A549 treated with GW870086 at 1 μM for 4 hours (cell line): ENCODE measurements at places on chromosomes 5 and 9. TPM values are rescaled to one million over a fixed set of nuclear protein-coding genes. Genes with fewer than 3 reads are reported as not detected.

SLC22A4 gene
- total RNA-seq, result 3.5 to 6.1 TPM (median 5.1 TPM) in 5 replicates

FABP6 gene
- 0.49 to 1.5 TPM (median 0.81 TPM) in 5 replicates for total RNA-seq

ADRA1B gene
- total RNA-seq, result 13.8 to 16.9 TPM (median 15.9 TPM) in 5 replicates

SPATA31A5 gene
- total RNA-seq, result not detected in 5 replicates

ELOVL7 gene
- total RNA-seq, result 8.3 to 12.8 TPM (median 10.0 TPM) in 5 replicates

PCDHA2 gene
- 0.06 to 0.10 TPM (median 0.07 TPM) in 3 of 5 replicates, not detected in the others for total RNA-seq
